Activated CD4-positive, alpha-beta T cell treated with anti-CD3 and anti-CD28 coated beads, Interleukin-2, amount 50 U/mL, for 4 hours (primary cell): ENCODE measurements at places on chromosomes 11 and 22.

DNA sequence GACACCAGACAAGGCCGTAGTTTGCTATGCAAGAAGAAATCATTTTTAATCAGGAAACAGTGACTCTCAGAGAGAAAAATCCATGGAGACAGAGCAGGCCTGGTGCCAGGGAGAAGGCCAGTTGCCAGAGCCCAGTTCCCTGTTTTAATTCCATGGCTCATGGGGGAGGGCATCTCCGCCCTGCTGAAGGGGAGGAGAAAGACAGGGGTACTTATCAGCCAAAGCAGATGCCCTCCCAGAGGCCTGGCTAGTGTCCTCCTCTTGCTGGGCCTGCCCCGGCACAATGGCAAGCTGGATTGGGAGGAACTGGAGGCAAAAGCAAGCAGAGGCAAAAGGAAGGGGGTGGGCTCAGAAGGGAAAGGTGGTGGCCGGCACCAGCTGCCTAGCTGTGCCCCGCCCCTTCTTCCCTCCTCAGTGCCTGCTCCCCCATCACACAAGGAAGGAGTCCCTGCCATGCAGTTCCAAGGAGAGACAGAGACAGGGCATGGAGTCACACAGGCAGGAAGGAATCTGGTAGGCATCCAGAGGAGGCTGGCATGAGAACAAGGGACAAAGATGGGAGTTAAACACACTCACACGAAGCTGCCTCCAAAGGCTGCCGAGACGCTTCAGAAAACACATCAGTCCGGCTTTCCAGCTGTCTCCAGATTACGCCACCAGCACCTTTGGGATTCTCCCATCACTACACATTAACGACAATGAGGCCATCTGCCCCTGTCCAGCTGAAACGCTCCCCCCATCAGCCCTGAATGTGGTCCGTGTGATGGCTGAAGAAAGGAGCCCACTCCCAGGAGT lies 591.8 kb downstream of the BUD13 start:
- DNase-seq, result no peak

DNA sequence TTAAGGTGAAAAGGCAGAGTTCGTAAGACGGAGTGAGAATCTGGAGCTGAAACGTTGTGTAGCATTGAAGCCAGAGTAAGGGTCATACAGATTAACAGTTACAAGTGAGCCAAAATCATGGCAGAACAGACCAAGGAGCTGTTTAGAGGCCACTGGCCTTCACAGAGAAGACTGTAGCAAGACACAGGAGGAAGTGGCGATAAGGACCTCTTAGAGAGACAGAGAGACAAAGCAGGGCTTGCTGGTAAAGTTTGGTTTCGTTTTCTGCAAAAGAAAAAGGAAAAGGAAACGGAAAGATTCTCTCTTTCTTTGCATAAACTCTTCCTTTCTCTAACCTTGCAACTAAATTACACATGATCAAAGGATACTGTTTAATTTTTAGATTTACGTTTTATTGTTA lies 83.0 kb downstream of the AASDHPPT start:
- no peak for DNase-seq

GRCh38 chr11:81497202-81497804 lies 1236.4 kb downstream of the FAM181B start:
- no peak for DNase-seq

DNA sequence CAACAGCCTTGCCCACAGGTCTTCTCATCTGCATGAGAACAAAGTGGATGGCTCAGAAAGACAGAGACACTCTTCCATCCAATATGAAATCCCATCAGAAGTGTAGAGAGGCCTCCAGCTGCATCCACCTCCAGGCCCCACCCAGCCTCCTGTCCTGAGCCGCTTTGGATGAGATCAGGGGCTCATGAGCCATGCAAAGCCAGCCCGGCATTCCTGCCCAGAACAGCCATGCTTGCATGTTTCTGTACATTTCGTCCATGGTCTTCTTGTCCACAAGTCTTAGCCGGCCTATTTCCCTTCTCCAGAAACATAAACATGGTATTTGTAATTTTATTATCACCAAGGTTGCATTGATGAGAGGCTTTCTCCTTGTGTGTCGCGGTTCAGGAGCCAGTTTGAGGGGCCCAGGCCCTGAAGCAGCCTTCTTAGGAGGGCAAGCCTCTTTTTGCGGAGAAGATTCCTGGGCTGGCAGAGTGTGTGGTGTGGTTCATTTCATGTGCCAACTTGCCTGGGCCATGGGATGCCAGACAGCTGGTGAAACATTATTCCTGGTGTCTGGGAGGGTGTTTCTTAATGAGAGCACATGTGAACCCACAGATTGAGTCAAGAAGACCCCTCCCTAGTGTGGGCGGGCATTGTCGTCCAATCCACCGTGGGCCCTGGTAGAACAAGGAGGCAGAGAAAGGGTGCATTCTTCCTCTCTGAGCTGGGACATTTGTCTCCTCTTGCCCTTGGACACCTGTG lies 928.9 kb downstream of the TBC1D22A start:
- no peak for DNase-seq
